ENCODE measurements at places on chromosomes 4 and X.

GRCh38 chr4:6913350-6913905 is 3.8 kb downstream of the TBC1D14 start:
- DNase-seq = no peak

DNA sequence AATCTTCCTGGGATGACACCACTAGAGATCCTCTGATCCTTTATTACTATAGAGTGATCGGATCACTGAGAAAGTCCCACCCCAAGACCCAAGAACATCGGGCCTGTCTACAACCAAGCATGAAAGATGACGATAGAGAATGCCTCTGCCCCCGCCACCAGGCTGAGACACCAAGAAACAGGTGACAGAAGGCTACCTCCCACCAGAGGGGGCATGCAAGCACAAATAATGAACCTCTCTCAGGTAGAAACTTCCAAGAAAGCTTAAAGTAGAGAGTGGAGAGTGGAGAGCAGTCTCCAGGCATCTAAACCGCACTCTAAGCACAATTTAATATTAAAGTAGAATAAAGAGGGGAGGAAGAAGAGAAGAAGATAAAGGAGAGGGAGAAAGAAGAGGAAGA is 402.6 kb downstream of the INPP4B start:
- DNase-seq = no peak

- DNase-seq = no peak
Measured at GRCh38 chr4:184282895-184283654, 65.4 kb upstream of the ENPP6 start.

DNA sequence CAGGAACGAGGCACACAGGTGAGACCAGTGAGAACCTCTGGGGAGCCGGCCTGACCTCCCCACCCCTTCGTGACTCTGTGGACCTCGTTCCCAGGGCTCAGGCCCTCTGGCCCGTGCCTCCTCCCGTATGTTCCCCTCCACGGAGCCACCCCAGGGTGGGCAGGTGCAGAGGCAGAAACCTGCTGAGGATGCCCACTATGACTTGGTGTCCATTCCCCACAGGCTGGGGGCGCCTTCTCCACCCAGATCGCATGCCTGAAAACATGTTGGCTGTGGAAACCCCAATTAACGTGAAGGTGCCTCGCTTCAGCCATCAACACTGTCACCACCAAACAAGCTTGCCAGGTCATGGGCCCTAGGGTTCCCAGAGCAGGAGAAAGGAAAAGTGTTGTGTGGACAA is 27.0 kb downstream of the BLOC1S4 start:
- DNase-seq = no peak

- no peak for DNase-seq
Measured at GRCh38 chr4:164866817-164867490, 10.0 kb upstream of the APELA start.

- no peak for DNase-seq
Measured at GRCh38 chr4:75555294-75556164, at the start of gene ODAPH. TSS of gene ODAPH (plus strand) at chr4:75556066. CDS start at chr4:75556083, 17 bp downstream.

- no peak for DNase-seq
Measured at GRCh38 chr4:26344901-26345564, 24.2 kb downstream of the RBPJ start.

DNA sequence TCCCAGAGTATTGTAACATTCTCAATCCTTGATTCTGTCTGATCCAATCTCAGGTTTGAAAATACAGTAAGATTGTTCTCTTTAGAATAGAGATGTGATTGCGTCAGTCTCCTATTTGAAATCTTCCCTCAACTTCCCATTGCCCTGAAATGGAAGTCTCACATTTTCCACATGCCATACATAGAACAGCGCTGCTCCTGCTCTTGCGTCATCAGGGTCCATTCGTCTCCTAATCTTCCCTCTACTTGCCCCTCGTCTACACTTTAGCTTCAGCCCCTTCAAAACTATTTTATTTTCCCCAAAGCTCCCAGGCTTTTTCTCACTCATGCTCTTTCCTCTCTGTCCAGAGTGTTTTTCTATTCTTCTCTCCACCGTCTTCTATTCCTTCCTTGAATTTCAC is 301.7 kb upstream of the MAGEB2 start:
- DNase-seq = no peak

- no peak for DNase-seq
Measured at GRCh38 chr4:182189103-182189878, 53.9 kb upstream of the TENM3 start.

- no peak for DNase-seq
Measured at GRCh38 chr4:62471021-62471420, 1270.9 kb downstream of the ADGRL3 start.

GRCh38 chr4:15235135-15235534 is 192.7 kb upstream of the C1QTNF7 start:
- DNase-seq = no peak

DNA sequence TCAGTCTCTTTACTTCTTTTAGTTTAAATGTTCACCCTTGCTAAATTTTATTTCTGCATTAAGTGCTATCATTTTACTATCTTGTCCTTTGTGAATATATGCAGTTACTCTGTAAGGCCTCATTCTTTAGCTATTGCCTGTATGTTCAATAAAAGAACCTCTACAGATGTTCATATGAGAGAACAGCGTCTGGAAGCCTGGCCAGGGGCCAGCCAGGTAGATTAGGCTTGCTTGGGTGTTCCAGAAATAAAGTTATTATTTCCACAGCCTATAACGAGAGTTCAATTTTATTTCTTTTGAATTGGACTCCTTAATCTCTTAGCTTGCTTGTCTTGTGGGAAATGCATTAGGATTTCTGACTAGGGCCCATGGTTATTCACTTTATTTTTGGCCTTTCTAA is 214.5 kb downstream of the TLL1 start:
- no peak for DNase-seq

GRCh38 chrX:153831429-153832150 is 1.2 kb upstream of the PDZD4 start:
- DNase-seq = no peak

- DNase-seq = no peak
Measured at GRCh38 chr4:87545052-87545451, 15.9 kb upstream of the SPARCL1 start.
